Central memory CD8-positive, alpha-beta T cell (primary cell): ENCODE measurements at places on chromosomes 13 and 19.

DNA sequence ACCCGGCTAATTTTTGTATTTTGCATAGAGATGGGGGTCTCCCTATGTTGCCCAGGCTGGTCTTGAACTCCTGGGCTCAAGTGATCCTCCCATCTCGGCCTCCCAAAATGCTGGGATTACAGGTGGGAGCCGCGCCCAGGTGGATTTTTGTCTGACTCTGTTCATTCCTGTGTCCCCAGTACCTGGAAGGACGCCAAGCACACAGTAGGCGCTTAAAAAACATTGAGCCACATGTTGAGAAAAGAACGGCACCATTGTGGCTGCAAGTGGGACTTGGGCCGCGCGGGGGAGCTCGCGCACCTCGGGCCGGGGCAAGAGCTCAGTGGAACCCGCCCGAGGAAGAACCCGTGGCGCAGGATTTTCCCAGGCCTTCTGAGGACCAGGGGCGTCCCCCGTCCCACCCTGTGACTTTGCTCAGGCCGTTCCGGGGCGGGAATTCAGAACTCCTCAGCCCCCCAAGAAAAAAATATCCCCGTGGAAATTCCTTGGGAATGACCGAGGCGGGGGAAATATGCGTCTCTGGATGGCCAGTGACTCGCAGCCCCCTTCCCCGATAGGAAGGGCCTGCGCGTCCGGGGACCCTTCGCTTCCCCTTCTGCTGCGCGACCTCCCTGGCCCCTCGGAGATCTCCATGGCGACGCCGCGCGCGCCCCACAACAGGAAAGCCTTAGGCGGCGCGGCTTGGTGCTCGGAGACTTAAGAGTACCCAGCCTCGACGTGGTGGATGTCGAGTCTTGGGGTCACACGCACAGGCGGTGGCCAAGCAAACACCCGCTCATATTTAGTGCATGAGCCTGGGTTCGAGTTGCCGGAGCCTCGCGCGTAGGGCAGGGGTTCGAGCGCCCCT, 1.4 kb upstream of the ICAM1 start:
- peaks cover 15% of the 10 kb centered on the region for H3K36me3 ChIP-seq
- H3K27me3 ChIP-seq = no peaks in the 10 kb centered on the region
- H3K4me1 ChIP-seq = peaks cover 40% of the 10 kb centered on the region
- peak overlapping the region; percentile 83 for H3K4me3 ChIP-seq

- peaks cover 2% of the 10 kb centered on the region for H3K36me3 ChIP-seq
- H3K27ac ChIP-seq = no peak overlapping the region
- H3K4me1 ChIP-seq = no peaks in the 10 kb centered on the region
These were observed 2678.4 kb downstream of the PCDH9 start for GRCh38 chr13:64551755-64552154.

DNA sequence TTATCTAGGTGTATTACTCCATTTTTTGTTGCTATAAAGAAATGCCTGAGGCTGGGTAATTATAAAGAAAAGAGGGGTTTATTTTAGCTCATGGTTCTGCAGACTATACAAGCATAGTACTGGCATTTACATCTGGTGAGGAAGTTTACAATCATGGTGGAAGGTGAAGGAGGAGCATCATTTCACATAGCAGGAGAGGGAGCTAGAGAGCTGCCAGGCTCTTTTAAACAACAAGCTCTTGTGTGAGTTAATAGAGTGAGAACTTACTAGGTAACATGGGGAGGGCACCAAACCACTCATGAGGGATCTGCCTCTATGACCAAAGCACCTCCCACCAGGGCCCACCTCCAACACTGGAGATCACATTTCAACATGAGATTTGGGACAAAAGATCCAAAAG, 221.7 kb upstream of the GPC6 start:
- H3K27ac ChIP-seq = no peak overlapping the region
- no peak for DNase-seq
- H3K27me3 ChIP-seq = no peaks in the 10 kb centered on the region
- H3K36me3 ChIP-seq = peaks cover 2% of the 10 kb centered on the region

GRCh38 chr19:21593934-21594820, 88.8 kb downstream of the ZNF429 start:
- H3K27ac ChIP-seq = no peak overlapping the region
- no peaks in the 10 kb centered on the region for H3K27me3 ChIP-seq

GRCh38 chr19:53394522-53394973, 401 bp upstream of the ZNF765 start:
- H3K4me1 ChIP-seq = peaks cover 18% of the 10 kb centered on the region
- DNase-seq = no peak
- peaks cover 21% of the 10 kb centered on the region for H3K36me3 ChIP-seq
- H3K27me3 ChIP-seq = no peaks in the 10 kb centered on the region
- H3K4me3 ChIP-seq = peak overlapping the region; percentile 82

DNA sequence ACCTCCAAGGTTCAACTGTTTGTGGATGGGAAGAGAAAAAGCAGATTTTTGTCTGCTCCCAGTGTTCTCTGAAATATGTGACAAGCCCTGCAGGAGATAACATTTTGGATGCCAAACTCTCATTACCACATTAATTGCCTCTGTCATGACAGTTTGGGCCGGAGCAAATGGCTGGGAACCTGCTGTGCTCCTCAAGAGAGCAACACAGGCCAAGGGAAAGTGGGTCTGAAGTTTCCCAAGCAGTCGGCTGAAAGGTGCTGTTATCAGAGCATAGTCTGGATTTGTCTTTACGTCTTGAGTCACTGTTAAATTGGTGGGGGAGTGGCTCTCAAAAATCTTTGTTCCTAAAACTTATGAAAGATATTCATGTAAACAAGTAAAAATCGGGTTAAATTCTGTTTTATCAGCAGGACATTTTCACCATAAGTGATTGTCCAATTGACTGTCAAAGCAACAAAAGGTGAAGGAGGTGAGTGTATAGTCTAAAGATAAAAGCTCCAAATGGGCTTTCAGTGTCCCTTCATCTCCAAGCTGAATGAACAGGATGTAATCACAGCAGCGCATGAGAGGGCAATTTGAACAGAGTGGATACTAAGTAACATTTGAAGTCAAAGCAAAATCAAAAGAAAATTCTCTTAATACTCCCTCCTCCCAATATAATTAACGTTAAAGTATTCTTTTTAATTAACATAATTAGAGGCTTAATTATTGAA, 844.8 kb downstream of the PCDH17 start:
- no peaks in the 10 kb centered on the region for H3K4me1 ChIP-seq
- H3K36me3 ChIP-seq = no peaks in the 10 kb centered on the region
- no peak for DNase-seq
- H3K27ac ChIP-seq = no peak overlapping the region

DNA sequence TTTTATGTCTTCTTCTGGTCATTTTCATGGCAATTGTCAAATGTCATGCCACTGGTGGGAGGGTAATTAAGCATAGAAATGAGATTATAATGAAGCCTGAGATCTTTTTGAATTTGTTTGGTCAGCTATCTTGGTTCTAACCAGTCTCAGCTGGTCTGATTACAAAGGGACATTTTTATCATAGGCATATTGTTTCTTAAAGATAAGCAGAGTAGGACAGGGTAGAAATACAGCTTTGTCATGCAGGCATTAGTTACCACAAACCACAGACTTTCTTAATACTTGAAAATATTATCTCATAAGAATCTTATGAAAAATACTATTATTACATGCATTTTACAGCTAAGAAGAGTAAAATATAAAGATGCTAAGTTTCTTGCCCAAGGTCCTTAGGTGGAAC, 1761.5 kb downstream of the PCDH9 start:
- DNase-seq = no peak
- H3K27ac ChIP-seq = no peak overlapping the region
- no peaks in the 10 kb centered on the region for H3K27me3 ChIP-seq
- no peak overlapping the region for H3K4me3 ChIP-seq
- H3K4me1 ChIP-seq = no peaks in the 10 kb centered on the region

DNA sequence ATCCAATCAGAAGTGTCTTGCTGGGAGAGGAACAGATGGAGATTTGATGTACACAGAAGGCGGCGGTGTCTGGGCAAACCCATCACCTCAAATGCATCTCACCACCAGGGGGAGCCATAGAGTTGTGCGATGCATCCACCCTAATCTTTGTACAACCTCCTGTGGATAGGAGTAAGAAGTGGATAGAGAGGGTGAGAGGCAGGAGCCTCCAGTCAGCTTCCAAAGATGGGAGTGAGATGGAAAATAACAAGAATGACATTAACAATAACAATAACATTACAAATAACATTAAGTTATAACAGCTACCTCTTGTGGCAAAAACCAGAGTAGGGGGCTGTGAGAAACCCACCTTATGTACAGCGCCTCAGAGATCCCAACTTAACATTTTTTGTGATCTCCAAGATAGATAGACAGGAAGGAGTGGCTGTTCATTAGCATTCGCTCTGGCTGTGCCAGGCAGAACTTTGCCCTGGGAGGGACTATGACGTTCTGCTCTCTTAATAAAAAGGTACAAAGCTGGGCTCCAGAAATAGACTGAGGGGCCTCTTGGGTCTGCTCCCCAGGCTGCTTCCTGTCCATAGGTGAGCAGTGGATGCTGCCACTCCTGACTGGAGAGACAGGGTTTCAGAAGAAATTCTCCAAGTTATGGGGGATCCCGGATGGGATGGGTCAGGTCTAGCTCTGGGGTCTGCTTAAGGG, 5.2 kb upstream of the CEACAM18 start:
- H3K4me3 ChIP-seq = no peak overlapping the region
- peaks cover 68% of the 10 kb centered on the region for H3K27me3 ChIP-seq
- no peak overlapping the region for H3K27ac ChIP-seq
- H3K4me1 ChIP-seq = peaks cover 9% of the 10 kb centered on the region
- no peaks in the 10 kb centered on the region for H3K36me3 ChIP-seq

GRCh38 chr19:47158879-47159503, 28.4 kb downstream of the SAE1 start:
- H3K27ac ChIP-seq = peak overlapping the region; percentile 89
- peak; percentile 29 for DNase-seq
- H3K4me3 ChIP-seq = peak overlapping the region; percentile 71
- no peaks in the 10 kb centered on the region for H3K27me3 ChIP-seq
- peaks cover 28% of the 10 kb centered on the region for H3K36me3 ChIP-seq
- H3K4me1 ChIP-seq = peaks cover 40% of the 10 kb centered on the region

DNA sequence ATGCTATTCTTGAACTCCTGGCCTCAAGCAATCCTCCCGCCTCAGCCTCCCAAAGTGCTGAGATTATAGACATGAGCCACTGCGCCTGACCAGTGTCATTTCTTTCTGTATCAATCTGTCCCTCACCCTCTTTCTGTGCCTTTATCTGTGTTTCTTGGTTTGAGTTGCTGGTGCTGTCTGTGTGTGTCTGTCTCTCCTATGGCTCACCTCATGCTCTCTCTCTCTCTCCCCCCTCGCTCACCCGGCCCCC, 9.9 kb downstream of the IRF2BP1 start:
- no peak overlapping the region for H3K4me3 ChIP-seq
- peak overlapping the region; percentile 9 for H3K27ac ChIP-seq
- DNase-seq = no peak
- peaks cover 40% of the 10 kb centered on the region for H3K27me3 ChIP-seq

- H3K4me1 ChIP-seq = peaks cover 24% of the 10 kb centered on the region
- no peaks in the 10 kb centered on the region for H3K27me3 ChIP-seq
- no peak for DNase-seq
- H3K36me3 ChIP-seq = peaks cover 4% of the 10 kb centered on the region
- no peak overlapping the region for H3K27ac ChIP-seq
These were observed 15.5 kb upstream of the SPACA4 start for GRCh38 chr19:48591021-48591420.

DNA sequence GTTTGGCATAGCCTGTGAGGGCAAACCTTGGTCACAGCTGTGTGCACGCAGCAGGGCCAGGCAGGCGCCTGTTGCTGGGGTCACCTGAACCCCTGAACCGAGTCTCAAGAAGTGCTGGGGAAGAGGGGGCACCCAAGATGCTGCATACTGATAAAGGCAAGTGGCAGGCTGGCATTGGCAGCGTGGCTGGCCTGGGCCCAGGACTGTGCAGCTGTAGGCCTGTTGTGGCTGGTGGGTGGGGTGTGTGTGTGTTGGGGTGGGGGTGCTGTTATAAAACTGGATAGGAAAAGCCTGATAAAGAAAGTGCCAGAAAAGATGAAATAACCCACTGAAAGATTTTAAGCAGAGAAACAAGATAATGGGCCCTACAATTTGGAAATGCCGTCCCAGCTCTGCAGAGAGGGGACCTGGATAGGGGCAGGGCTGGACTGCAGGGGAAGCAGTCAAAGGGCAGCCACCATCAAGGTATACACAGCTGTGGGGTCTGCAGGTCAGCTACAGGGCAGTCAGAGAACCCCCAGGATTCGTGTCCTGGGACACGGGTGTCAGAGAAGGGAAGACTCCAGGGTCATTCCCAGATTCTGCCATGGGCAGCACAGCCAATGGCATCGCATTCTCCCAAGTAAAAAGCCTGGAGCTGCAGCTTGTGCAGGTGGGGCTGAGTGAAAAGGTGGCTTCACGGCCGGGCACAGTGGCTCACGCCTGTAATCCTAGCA, 33.2 kb downstream of the CILP2 start:
- peaks cover 14% of the 10 kb centered on the region for H3K4me1 ChIP-seq
- DNase-seq = no peak
- peak overlapping the region; percentile 37 for H3K27ac ChIP-seq

DNA sequence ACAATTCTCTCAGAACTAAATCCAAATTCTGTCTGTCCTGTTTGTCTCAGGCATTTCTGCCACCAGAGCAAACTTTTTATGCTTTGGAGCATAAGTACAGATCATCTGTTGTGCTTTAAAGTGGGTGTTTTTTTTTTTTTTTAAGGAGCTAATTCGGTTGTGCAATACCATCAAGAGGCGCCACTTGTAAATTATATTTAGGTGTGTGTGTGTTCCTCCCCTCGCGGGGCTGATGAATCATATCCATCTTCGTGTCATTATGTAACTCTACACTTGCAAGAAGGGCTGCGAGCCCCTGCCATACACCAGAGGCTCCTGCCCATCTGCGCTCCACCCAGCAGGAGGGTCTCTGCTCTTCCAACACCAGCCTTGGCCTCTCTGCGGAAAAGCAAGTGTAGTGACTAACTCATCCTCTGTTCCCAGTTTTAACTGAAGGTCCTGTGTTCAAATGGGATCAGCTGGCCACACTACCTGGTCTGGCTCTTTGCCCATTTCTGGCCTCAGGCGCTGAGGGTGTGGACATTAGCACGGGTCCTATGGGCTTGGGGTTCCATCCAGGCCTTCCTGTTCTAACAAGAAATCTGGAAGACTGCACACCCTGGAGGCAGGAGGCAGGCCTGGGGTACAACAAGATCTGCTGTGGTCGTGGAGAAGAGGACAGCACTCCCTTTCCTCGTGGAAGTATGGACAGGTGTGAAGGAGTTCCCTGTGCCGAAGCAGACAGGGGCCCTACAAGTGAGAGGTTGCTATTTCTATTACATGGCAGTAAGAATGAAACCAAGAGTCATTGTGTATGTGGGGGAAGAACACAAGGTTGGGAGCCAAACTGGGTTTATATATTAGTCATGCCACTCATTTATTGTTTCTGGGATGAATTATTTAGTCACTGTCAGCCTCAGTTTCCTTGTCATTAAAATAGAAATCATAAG, 96.1 kb upstream of the MBNL2 start:
- H3K4me3 ChIP-seq = no peak overlapping the region
- DNase-seq = no peak
- no peaks in the 10 kb centered on the region for H3K4me1 ChIP-seq
- H3K36me3 ChIP-seq = no peaks in the 10 kb centered on the region
- H3K27ac ChIP-seq = no peak overlapping the region
